Cerebellum (tissue), 4 donors: ENCODE measurements at places on chromosomes 16 and 17.

GRCh38 chr17:75625813-75626486 is 7.3 kb upstream of the SMIM5 start:
- peak; percentile 53 for DNase-seq

- no peak for DNase-seq
Measured at GRCh38 chr17:36506831-36507230, 20.4 kb downstream of the ZNHIT3 start.

DNA sequence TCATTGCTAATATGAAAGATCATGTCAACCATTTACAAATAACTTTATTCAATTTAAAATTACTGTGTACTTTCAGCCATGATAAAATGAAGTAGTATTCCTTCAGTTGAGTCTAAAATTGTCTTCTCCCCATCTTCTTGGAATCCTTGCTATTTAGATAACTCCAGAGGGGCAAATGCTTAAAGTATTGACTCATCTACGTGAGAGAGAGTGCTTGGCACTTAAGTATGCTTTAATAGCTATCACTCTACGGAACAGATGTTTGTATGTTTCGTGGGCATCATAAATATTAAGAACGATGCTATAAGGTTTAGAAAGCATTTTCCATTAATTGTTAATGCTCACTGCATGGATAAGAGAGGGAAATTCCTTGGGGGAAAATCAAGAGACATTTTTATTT is 69.3 kb upstream of the MED13 start:
- DNase-seq = no peak

GRCh38 chr17:21167303-21167702 is 40.5 kb downstream of the DHRS7B start:
- DNase-seq = no peak

DNA sequence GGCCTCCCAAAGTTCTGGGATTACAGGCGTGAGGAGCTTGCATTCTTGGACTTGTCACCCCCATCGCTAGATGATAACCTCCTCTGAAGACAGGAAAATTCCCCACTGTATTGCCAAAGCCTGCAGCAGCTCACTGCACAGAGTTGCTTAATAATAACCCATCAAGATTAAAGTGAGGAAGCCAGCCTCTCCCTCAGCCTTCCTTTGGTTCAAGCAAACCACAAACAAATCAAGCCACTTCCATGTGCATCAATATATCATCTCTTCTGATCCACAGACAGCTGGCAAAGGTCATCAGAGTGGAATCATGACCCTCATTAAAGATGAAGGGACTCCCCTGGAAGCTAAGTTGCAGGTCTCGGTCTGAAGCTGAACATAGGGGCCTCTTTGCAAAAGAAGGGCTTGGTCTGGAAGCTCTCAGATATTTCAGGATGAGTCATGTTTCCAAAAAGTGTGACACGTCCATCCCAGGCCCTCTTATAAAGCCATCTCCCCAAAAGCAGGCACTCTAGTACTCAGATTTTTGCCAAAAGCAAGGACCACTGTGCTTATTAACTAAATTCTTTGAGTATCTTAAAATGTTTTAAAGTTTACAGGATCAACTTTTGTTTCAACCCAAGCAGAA is 4.8 kb downstream of the EMP2 start:
- DNase-seq = no peak

DNA sequence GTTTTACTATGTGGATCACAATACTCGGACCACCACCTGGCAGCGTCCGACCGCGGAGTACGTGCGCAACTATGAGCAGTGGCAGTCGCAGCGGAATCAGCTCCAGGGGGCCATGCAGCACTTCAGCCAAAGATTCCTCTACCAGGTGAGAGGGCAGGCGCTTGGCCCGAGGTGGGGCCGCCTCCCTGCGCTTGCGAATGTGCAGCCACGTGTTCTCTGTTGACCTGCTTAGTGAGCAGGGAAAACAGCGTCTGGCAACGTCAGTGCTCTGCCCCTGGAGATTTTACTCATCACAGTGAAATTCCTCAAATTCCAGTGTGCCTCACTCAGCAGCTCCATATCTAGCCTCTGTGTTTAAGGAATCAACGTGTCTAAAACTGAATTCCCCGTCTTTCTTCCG is 33.4 kb upstream of the CLEC18A start:
- DNase-seq = peak; percentile 58

- no peak for DNase-seq
Measured at GRCh38 chr16:54026456-54026855, 260.1 kb downstream of the IRX3 start.

DNA sequence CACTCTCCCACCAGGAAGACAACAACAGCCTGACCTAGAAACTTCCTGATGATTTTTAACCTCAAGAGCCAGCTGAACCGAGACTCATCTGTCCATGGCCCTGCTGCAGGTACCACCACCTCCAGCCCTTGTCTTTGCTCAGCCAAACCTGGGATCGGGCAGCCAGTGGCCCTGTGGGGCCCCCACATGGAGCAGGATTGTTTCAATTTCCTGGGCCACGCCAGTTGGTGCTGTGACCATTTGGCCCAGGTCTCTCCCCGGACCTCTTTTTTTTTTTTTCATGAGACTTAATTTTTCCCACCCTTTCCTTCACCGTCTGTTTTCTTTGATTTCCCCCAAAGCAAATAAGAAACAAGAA is 8.3 kb upstream of the HOXB2 start:
- no peak for DNase-seq

- no peak for DNase-seq
Measured at GRCh38 chr17:49468811-49469385, 26.2 kb upstream of the NGFR start.

DNA sequence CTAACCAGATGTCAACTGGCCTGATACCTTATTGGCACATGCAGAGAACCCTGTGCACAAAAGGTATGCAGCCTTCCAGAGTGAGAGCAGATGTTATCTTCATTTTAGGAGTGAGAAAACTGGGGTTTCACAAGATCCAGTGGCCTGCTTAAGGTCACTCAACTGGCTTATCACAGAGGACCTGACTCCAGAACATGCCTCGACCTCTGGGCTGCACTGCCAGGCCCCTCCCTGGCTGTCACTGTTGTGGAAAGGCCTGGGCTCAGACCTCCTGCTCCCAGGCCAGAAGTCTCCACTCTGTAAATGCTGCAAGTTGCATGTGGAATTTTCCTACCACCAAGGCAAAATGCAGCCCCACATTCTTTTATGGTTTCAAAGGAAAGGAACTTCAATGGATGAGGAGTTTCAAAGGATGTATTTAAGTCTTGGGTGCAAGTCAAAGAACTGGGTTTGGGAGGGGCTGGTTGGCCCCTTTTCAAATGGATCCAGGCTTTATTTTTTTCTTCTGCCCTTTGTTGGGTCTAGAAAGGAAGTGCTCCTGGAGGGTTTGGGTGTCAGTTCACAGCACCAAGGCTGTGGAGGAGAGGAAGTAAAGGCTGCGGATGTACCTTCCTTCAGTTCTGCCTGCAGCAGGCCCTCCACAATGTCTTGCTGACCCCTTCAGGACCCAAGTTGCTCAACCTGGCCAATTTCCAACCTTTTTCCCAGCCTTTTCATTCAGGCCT is 30.4 kb upstream of the SMPD3 start:
- DNase-seq = no peak

DNA sequence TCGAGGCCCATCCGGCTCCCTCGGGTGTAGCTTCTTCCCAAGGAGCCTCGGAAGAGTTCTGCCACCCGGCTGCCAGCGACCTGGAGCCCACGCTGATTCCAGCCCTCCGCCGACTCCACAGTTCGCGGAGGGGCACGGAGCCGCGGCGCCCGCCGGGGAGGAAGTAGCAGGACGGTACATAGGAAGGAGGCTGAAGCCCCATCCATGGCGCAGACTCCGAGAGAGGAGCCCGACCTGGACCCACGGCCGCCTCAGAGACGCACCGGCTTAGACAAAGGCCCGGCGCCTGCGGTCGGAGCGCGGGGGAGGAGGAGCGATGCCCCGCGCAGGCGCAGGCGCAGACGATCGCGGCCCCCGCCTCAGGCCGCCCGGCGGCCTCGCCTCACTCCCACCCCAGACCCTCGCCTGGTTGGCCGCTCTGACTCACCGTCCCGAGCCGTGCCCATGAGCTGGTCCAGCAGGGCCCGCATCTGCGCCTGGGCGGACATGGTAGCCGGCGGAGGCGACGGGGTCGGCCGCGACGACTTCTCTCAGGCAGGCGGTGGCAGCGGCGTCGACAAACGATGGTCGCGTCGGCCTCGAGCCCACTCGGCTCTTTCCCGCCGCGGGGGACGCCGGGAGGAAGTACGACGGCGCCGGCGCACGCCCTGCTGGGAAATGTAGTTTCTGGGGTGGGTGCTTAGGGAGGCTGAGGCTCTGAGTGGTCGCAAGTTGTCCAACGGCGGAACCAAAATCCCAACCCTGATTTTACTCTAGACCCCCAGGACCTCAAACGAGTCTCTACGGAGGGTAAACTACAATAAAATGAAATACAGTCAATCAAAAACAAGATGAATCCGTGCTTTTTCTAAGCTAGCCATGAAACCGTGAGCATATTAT is at the start of gene LUC7L:
LUC7L (minus strand) TSS at position 598 of the 879 bp plus-strand sequence; CDS start at position 488, 110 bp downstream.
- peak; percentile 91 for DNase-seq
